ENCODE measurements at places on chromosomes 6 and 20.
A peak's percentile ranks its signal among the peaks of the same experiment; 100 is the strongest.

DNA sequence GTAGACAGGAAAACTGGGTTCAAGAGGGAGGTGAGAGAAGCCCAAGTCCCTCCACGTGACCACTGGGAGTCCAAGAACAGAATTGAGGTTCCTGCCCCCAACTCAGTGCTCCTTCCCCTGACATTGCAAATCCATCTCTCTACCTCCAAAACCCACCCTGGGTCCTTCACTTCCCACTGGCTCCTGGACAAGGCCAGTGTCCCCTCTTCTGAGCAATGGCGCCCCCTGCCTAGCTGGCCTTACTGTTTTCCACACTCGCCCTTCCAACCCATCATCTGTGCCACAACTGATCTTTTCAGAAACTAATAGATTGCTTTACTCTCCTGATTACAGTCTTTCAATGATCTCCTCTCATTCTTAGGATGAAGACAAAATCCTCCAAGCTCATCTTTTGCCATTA, 200.3 kb downstream of the ANKRD60 start:
- DNase-seq = no peak

- DNase-seq = no peak
Measured at GRCh38 chr6:54681987-54682386, 164.6 kb upstream of the FAM83B start.

DNA sequence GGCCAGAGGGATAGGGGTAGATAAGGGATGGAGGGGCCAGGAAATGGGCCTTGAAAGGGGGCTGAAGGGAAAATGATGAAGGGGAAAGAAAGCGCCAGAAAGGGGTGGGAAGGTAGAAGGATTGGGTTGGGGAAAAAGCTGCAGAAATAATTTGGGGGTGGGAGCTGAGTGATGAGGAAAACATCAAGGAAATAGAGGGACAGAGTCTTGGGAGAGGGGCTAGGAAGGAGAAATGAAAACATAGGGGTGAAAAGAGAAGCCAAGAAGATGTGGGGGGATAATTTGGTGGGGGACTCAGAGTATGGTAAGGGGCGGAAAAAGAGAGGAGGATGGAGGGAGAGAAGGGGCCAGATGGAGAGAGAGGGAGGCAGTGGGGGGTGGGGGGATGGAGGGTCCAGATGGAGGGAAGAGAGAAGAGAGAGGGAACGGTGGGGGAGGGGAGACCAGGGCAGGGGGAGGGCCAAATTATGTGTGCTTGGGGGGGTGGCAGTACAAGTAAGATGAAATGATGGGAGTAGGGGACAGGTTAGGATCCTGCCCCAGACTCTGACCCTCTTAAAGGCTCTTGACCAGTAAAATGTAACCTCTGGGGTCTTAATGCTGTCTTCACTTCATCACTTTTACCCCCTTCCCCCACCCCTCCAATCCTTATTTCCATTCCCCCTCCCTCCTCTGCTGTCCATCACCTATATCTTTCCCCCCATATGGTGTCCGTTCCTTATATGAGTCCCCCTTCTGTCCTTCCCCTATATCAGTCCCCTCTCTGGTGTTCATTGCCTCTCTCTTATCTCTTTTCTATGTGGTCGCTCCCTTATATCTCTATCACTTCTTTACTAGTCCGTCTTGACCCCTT, 852 bp downstream of the SYNGAP1 start:
- DNase-seq = no peak

GRCh38 chr6:10692965-10693538, 1.4 kb downstream of the C6orf52 start:
- DNase-seq = no peak

GRCh38 chr6:32047855-32048766, 9.9 kb downstream of the CYP21A2 start:
- DNase-seq = peak; percentile 39

DNA sequence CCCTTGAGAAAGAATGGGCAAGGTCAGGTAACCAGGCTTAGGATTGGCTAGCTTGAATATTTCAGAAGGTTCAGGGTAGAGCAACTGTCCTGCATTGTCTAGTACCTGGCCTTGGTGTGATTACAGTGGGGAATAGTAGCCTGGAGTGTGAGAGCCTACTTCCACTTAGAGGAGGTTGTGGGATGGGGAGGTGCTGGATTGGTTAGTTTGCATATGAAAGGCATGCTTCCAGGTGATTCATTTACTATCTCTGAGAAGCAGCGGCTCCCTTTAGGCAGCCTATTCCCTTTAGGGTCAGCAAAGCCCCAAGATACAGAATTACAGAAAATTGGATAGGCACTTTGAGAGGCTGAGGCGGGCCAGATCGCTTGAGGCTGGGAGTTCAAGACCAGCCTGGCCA, 25.0 kb upstream of the SCGN start:
- DNase-seq = no peak

GRCh38 chr20:52130406-52130805, 61.2 kb downstream of the ZFP64 start:
- DNase-seq = no peak

DNA sequence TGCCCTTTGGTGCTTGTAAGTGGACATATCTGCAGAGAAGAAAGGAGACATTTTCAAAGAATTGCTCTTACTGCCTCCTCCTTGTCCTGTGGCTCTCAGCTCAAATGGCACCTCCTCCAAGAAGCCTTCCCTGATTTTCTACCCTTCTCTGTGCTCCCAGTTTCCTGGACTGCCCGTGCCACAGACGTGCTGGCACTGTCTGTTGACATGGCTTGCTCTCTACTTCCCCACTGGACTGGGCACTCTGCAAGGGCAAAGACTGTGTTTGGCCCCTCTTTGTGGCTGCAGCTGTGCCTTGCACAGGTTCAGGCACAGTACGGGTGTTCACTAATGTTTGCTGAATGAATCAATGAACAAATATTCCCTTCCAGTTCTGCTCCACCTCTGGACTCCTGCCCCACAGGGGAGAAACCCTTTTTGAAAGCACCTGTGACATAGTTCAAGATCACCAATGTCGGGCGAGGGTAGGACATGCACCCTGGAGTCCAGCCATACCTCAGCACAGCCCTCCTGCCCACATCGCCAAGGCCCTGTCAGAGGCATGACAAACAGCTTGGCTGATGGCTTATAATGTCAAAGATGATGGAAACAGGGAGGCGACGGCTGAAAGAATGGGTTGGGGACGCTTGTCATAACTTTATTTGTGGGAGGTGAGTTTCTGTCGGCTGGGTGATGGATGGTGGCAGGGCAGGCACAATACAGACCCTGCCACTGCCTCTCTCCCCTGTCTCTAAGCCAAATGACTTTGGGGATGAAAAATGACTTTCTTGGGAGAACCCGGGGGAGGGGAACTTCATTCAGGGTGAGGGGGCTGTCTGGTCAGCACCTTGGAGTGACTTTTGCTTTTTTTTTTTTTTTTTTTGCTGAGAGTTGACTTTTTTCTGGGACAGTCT, 15.6 kb upstream of the CTNNBL1 start:
- no peak for DNase-seq

DNA sequence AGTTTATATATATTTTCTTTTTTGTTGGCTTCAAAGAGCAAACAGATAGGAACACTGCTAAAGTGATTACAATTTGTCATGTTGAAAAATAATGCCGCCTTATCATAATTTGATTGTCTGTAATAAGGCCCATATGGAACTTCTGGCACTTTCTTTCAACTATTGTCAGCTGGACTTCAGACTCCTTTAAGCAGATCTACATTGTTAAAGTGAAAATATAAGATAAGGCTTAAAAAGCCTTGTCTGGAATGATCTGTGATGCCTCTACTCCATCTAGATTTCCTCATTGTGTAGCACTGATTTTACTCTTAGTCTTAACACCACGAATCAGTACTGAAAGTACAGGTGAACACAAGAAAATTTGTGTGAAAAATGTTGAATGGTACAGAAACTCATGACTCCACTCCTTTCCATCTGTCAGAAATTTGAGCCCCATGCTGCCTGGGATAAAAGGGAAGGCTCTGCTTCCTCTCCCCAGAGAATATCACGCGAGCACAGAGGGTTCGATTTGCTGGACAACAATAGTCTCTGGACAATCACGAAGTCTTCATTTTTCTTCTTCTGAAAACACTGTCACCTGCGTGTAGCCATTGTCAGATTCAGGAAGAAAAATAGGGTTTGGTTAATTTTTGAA, 56.0 kb downstream of the BCAS1 start:
- no peak for DNase-seq

DNA sequence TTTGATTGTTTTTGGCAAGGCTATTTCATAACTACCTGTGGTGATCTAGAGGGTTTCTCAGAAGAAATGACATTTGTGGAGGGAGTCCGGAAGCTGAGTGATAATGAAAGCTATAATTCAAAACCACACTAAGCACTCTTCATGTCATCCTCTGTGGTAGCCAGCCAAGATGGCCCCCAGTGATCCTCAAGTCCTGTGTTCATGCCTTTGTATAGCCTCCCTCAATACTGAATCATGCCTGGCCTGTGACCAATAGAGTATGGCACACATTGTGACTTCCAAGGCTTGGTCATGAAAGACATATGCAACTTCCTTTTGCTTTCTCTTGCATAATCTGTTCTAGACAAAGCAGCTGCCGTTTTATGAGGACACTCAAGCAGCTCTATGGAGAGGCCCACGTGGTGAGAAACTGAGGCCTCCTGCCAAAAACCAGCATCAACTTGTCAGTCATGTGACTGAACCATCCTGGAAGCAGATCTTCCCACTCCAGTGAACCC, 12.8 kb upstream of the DNAAF9 start:
- no peak for DNase-seq

DNA sequence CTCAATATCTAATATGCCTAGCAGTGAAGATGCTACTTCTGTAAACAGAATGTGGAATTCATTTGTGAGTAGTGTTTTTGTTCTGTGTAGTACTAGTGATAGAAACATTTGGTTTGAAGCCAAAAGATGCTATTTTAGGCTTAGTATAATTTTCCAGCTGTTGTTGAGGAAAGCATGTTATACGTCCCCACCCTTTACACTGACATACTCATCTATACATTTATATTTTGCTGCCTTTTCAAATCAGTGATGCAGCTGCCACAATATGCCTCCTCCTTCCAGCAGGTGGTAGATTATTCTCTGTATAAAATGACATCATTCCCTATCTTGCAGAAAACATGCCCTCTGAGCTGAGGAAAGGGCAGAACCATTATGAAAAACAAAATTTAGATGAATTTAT, 1217.6 kb upstream of the GJE1 start:
- DNase-seq = no peak

DNA sequence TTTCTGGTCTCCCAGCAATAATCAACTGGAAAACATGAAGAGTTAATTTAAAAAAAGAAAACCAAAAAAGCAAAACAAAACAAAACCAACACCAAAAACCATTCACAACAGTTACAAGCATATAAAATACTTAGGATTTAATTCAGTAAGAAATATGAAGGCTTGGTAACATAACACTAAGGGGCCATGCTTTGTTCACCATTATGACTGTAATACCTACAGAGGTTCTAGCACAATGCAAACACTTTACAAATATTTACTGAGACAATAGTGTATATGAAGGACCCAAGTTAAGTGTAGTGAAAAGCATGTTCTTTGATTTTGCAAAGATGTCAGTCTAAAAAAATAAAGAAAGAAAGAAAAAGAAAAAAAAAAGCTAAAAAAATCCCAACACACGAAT, 109.8 kb upstream of the EMILIN3 start:
- DNase-seq = no peak

- no peak for DNase-seq
Measured at GRCh38 chr6:38095054-38095453, 275.5 kb downstream of the ZFAND3 start.

- no peak for DNase-seq
Measured at GRCh38 chr20:63315731-63316491, 22.9 kb downstream of the COL20A1 start.

DNA sequence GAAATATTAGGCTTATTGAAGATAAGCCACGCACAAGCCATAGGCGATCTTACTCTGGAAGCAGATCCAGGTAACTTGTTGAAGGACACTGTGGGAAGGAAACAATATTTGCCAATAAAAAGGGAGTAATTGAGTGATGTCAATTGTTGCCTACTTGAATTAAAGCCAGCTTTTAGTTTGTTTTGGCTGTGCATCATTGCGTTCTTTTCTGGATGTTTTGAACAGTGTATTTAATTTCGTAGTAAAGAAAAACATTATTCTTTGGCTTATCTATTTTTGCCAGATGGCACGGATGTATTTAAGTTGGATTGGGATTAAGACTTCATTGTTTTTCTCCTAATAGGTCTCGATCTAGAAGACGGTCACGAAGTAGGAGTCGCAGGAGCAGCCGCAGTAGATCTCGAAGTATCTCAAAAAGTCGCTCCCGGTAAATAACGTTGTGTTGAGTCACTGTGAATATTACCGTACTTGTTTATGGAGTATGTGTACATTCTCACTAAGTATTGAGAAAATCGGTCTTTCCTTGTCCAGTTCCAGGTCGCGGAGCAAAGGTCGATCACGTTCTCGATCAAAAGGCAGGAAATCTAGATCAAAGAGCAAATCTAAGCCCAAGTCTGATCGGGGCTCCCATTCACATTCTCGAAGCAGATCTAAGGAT, 2.6 kb downstream of the SRSF6 start:
- no peak for DNase-seq

- DNase-seq = no peak
Measured at GRCh38 chr6:54730767-54731630, 115.6 kb upstream of the FAM83B start.

Data from stimulated activated CD8-positive, alpha-beta memory T cell treated with anti-CD3 and anti-CD28 coated beads, Interleukin-7, amount 100 ng/mL, for 1 hour (primary cell).